Activated effector memory CD4-positive, alpha-beta T cell treated with Interleukin-2 at 50 U/mL for 16 hours (primary cell): ENCODE measurements at places on chromosomes 4 and X.

GRCh38 chrX:44152852-44153251, 179.7 kb upstream of the NDP start:
- no peak for DNase-seq

DNA sequence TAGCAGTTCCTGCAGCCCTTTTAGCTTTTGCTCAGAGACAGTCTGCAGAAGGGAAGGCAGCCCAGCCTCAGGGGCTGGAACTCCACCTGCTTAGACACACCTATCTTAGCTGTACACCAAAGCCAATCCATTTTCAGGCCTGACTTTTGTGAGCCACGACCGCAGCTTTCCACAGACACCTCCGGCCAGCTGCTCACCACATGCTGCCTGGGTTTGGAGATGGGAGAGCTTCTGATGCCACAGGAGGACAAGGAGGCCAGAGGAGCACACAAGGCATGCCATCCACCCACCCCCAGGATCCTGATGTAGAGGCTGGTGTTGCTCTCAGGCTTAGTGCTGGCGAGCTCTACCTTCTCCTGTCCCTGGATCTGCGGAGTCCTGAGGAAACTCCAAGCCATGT, 141.8 kb upstream of the NALF2 start:
- DNase-seq: no peak

DNA sequence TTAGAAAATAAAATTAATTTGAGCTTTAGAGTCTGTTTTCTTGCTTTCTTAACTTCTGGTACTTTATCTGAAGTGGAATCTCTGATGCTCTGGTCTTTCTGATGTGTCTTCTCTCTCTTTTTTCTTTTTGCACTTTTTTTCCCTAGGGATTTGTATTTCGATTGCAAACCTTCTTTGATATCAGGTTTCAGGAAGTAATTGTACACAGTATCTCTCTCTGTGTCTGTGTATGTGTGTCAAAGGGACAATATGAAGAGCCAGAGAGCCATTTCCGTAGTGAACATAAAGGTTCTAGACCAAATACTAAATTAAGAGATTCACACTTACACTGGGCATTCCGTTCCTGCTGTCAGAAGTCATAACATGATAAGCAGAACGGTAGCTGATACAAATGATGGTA, 325.0 kb downstream of the PCDH7 start:
- DNase-seq: no peak

DNA sequence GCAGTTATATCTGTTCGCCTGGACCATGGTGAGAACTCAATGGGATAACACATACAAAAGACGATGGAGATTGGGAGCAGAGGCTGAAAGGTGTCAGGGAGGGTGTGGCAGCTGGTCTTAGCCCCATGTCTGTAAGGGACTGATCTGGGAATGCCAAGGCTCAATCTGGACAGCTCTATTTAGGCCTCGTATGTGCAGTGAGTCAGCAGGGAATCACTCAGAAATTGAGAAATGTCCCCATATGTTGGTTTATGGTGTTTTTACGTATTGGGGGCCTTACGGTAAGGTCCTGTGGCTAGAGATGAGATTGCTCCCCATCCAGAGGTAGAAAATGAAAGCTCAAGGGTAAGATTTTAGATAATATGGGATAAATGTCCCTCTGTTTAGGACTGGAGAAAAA, 71.4 kb upstream of the TTC29 start:
- DNase-seq: no peak

GRCh38 chrX:119236623-119237561, 807 bp downstream of the PGRMC1 start:
- DNase-seq: peak; percentile 1

DNA sequence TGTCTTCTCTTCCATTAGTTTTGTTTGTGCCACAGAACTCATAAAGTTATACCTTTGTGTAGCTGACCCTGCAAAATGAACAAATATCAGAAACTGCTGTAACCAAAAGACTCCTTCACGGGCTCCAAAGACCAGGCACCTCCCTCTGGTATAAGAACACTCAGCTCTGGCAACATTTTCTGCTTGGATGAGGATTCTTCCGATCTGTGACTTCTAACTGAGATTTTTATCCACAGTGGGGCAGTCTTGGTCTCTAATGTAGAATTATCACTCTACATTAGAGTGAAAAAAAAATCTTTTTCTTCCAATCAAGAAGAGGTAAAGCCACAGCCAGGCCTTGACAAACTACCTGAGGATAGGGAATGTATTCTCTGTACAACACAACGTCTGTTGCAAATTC, 38.5 kb upstream of the PRSS48 start:
- DNase-seq: no peak

DNA sequence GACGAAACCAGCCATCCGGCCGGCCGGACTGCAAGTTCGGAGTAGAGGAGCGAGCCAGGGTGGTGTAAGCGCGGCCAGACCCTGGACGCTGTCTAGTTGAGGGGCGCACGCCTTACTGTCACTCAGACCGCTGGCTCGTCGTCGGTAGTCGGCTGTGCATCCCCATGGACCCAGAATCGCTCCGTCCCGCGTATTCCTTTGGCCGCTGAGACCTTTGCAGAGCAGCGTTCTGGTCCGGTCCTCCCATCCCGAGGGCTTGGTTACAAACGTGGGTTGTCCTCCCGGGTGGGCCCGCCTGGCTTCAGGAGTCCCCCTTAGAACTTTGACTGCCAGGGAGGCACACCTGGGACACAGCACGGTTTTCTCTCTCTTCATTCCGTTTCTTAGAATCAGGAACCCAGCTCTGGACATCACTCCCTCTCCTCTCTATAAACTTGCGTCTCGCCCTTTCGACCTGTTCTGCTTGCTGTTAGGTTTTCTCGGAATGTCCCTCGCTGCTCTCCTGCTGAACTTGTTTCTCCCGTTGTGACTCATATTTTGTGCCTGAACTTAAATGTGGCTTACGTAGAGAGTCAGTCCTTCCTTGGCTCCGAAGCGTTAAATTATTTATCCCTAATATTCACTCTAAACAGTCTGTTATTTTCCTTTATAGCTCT, 672 bp downstream of the PGM2 start:
- no peak for DNase-seq

DNA sequence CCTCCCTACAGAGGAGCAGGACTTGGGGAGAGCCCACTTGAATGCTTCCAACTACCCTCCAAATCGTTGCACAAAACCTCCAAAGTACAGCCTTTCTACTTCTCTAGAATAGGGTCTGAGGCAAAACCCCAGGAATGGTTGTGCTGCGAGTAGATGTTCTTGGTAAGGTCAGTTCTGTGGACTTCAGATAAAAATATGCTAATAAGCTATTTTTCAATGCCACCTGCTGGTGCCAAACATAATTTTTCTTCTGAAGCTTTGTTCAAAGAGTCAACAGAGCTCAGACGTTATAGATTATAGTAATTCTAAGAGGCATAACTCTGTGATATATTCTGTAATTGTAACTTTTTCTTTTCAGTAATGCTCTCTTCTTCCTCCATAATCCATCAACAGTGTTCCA, 425.7 kb downstream of the GPAT3 start:
- DNase-seq: no peak

DNA sequence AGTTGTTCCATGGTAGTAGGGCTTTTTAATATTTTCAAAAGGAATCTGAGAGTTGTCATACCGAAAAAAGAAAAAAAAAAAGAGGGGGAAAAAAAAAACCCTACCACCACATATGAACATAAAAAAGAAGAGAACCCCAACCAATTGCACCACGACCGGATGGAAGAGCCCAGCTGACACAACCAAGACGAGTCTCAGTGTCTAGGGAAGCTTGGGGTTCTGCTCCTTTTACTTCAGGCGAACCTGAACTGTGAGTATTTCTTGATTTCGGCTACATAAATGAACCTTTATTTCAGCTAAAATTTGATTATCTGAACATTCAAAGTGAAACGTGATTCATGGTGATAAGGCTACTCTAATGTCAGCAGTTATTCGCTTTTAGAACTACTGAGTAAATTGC, at the start of gene GPR34:
TSS of gene GPR34 (plus strand) at position 139 of the 400 bp plus-strand sequence. CDS start 6,661 bp downstream, outside the sequence.
- DNase-seq: no peak

- no peak for DNase-seq
Measured at GRCh38 chrX:116239944-116240840, 69.6 kb downstream of the AGTR2 start.

DNA sequence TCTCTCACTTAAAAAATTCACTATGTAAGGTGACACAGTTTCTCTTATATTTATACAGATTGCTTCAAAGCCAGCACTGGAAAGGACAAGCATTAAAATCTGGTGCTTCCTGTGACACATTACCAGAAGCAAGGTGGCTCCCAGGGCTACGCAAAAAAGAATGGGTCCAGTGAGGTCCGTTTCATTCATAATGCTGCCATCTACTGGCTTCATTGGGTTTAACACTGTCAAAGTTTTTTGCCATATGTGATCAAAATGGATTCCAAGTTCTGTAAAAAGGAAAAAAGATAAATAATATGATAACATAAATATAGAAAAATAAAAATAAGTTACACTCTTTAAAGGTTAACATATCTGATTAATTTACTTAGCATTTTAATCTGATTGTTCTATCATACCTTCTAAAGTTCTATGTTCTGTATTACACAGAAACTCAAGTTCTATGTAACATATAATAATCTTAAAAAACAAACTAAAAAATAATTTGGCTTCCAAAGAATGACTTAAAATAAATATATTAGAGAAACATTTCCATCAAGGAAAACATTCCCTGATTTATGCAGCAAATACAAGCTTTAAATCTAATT, 22.1 kb downstream of the YIPF7 start:
- no peak for DNase-seq

DNA sequence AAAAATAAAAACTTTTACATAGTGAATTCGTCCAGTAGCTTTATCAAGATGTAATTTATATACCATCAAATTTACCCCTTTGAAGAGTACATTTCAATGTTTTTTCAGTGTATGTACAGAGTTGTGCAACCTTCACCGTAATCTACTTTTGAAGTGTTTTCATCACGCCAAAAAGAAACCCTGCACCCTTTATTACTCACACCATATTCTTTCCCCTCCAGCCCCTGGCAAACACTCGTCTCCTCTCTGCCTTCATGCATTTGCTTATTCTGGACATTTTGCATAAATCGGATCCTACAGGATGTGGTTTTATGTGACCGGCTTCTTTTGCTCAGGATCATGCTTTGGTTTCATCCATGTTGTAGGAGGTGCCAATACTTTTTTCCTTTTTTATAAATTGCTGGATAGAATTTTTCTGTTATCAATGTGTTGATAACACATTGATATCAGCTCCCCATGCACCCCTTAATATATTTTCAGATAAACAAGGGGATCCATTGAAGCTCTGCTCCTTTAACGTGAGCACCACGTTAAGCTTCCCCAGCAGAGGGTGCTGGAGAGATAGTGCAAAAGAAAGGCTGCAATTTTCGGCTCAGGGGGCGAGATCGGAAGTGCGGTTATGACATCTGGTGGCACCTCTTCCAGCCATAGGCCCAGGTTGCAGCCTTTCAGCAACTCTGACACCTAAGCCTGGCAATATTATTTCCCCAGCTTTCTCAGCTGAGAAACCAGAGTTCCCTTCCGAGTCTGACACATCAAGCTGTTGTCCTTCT, 100.1 kb upstream of the VCX3B start:
- DNase-seq: no peak

DNA sequence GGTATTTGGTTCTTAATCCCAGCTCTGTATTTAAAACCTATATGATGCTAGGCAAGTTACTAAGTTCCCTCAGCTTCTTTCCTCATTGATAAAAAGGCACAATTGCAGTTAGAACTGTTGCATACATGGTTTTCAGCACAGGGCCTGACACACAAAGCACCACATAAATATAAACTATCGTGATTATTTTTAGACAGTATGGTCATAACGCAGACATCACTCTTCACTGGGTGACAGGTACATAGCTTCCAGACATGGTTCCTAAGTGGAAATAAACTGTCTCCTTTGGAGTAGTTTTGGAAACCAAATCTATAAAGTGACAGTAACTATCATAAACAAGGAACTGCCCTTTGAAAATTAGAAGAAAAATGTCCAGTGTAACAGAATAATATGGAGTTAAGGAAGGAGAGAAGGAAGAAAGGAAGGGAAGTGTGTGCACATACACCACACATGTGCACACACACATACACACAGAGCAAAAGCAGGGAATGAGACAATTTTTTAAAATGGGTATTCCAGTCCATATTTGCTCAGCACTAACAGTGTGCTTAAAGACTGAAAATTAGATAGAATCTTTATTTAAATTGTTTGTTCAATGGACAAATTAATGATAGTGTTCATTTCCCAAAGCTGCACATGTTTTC, 12.5 kb upstream of the G3BP2 start:
- DNase-seq: no peak

- DNase-seq: no peak
Measured at GRCh38 chr4:119113033-119113655, 22.5 kb upstream of the MYOZ2 start.

DNA sequence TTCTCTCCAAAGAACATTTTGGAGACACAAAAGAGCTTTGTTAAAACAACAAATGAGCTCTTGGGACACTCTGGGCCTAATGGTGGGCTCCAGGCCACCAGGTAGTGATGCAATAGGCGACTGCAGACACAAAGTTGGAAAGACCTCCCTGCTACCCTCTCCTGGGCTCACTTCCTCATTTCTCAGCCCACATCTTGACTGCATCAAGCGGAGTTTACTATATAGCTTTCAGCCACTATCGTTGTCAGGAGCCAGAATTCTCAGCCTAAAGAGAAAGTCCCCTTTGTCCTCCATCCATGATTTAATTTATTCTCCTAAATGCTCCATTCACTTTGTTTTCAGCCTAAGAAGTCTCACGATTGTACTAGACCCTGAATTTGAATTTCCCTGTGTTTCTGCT, 114.9 kb downstream of the EFHC2 start:
- no peak for DNase-seq

DNA sequence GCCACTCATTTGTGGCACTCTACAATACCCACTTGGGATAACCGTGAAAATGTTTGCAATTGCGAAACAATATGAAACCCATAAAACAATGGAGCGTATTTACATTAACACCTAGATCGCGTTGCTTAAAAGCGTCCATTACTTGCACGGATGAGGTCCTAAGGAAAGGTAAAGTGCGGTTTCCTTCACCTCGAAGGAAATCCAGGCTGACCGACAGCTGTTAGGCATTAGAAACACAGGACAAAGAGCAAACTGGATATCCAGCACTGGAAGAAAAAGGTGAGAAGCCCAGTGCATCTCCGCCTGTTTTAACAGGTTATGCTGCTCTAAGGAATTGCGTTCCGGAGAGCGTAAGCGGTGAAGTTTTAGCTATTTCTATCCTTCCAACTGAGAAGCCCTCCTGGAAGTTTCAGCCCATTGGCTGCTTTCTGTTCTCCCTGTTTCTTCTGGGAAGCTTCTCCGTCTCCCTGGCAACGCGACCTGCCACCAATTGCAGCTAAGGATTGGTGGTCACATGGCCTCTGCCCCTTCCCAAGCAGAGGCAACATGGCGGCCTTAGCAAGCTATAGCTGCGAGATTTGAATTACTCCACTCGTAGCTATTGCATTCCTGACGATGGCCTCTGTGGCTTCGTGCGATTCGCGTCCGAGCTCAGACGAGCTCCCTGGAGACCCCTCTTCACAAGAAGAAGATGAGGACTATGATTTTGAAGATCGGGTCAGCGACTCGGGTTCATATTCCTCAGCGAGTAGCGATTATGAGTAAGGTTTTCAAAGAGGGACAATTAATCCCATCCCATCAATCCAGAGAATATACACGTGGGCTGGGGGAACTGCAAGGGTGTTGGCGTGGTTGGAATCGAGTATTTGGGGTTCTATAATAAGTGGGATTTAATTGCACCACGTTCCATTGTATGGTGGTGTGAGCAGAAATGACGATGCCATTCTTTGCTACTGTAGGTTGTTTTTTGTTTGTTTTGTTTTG, at the start of gene INTU:
TSS of gene INTU (plus strand) at position 538 of the 984 bp plus-strand sequence. CDS start at position 616, 78 bp downstream.
- no peak for DNase-seq

- no peak for DNase-seq
Measured at GRCh38 chr4:96742332-96743014, 902.6 kb downstream of the PDHA2 start.

GRCh38 chr4:168631241-168632162, 134.7 kb downstream of the PALLD start:
- no peak for DNase-seq

GRCh38 chrX:46580613-46581012, 7.0 kb downstream of the CHST7 start:
- DNase-seq: no peak
